Gastrocnemius medialis (tissue), 4 donors: ENCODE measurements at places on chromosomes 13 and 19.

DNA sequence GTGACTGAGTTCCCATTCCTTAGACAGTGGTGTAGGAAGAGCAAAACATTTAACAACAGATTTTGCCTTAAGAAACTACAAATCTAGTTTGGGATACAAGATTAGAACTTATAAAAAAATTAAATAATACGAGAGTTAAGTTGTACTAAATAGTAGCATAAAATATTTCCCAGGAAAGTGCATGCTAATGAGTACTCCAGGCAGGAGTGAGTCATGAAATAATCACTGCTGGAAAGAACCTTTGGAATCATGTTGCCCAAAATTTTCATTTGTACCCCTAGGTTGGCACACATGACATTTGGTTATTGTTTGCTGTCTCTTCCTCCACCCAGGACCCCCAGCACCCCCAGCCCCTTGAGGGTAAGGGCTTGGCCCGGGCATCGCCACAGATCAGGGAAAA lies 26.3 kb upstream of the KL start:
- DNase-seq = no peak

DNA sequence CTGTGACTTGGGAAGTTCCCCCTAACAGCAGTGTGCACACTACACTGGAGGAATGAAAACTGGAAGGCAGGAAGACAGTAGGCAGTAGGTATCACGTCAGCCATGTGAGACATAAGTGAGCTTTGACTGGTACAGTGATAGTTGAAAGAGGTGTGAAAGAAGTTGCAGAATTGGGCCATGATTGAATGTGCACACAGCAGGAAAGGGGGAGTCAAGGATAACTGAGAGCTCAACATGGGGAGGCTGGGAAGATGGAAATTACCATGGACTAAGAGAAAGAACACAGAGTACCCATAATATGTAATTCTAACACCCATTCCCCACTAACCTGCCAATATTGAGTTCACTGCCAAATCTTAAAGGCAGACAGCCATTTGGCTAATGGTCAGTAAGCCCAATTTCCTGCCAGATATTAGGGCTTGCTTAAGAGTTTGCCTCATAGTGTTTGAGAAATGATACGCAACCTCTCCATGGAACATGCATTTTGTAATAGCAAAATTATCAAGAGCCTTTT lies 321.7 kb downstream of the DCT start:
- peak; percentile 24 for DNase-seq

DNA sequence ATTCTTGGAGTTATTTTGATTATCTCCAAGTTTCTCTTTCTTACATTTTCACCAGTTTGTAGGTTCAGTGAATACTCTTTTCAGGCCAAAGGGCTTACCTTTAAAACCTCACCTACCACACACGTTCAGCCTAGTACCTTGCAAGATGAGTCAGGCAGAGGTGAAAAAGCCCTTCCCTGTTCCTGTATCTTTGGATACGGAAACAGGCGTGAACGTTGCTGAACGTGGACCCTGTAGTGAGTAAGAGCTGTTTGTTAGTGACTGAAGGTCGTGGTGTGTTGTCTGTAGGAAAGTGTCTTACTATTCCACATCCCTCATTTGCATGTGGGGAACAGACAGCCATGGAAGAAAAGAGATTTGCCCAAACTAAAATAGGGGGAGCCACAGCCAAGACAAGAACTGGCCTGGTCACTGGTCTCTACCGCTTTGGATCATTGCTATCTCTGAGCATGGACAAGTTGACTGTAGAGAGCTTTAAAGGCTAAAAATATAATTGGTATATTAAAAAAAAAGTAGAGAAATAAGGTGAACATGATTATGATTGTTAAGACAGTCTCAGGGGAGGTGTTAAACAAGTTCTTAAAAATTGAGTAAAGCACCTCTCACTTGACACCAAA lies 3.5 kb downstream of the CEBPG start:
- DNase-seq = no peak

- DNase-seq = no peak
Observed at GRCh38 chr19:55484593-55485438, at the start of gene NAT14. TSS of gene NAT14 (plus strand) at chr19:55485188. CDS start at chr19:55485709, 521 bp downstream.

DNA sequence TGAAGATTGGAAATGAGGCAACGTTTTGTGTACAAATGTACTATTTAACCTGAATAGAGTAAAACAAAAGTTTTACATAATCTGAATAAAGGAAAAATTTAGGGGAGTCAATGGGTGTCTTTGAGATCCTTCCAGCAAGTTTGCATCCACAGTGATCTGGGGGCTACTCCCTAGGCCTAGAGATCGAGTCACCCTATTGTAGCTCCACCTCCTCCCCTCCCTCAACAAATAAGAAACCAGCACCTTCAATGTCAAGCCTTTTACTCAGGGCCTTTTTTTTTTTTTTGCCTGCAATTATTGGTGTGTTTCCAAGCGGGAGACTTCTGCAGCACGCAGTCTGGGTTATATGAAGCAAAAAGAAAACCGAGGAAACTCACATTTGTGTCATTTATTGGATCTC lies 16.3 kb upstream of the RAP2A start:
- no peak for DNase-seq

DNA sequence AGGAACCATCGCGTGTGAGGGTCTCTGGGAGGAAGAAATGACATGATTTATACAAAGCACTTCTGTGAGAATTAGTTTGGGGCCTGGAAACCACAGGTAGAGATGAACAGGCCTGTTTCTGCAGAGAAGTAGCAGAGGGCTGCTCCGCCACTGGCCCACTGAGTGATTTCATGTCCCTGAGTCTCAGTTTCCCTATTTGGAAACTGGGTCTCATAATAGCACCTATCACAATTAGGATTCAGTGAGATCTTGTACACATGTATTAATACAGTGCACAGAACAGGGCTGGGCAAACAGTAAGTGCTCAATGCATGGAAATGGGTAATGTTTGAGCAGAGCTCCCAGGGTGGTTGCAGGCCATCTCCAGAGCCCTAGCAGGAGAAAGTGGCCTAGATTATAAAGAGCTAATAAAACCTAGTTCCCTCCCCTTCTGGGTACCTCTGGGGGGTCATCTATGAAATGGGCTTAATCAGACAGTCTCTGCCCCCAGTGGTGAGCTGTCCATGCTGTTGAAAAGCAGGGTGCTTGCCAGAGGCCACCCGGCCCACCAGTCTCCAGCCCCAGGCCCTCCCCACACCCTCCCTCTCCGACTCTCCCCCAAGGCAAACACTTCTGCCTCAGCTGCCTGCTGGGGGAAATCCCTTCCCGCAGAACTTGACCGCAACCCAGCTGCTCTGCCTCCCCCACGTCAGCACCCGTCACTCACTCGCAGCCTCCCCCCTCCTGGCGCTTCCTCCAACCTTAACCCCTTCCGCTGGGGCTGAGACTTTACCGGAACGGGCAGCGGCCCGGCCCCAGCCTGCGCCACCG lies 4.5 kb downstream of the BCL3 start:
- peak; percentile 88 for DNase-seq

DNA sequence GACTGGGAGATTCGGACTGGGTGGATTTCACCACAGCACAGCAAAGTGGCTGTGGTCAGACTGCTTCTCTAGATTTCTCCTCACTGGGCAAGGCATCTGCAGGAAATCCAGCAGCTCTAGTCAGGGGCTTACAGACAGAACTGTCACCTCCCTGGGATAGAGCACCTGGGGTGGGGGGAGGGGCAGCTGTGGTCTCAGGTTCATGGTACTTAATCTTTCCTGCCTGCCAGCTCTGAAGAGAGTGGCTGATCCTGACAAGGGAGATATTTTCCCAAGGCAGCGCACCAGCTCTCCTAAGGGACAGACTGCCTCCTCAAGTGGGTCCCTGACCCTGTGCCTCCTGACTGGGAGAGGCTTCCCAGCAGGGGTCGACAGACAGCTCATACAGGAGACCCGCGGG lies 212.8 kb upstream of the KLF12 start:
- DNase-seq = no peak
